ENCODE measurements at places on chromosomes 1 and 21. TPM values are rescaled to one million over a fixed set of nuclear protein-coding genes. Genes with fewer than 3 reads are reported as not detected.
A peak's percentile ranks its signal among the peaks of the same experiment; 100 is the strongest.

Gene UTS2
- total RNA-seq: not detected

Gene CYP4A22
- total RNA-seq: not detected

Gene NECTIN4
- not detected for total RNA-seq

Gene S100A7
- total RNA-seq: not detected

Gene FAF1
- total RNA-seq: 48.2 TPM

- no peaks in the 10 kb centered on the region for H3K27me3 ChIP-seq
- no peaks in the 10 kb centered on the region for H3K36me3 ChIP-seq
- peak within 1 kb of the TSS; percentile 92 for H3K4me3 ChIP-seq
- no peak for DNase-seq
- H3K27ac ChIP-seq: peak within 1 kb of the TSS; percentile 86
- H3K4me1 ChIP-seq: peaks cover 50% of the 10 kb centered on the region
These were observed at the start of gene HDGF for GRCh38 chr1:156751451-156751756. TSS of gene HDGF (minus strand) at chr1:156751675. CDS start at chr1:156751429, 246 bp downstream.

DNA sequence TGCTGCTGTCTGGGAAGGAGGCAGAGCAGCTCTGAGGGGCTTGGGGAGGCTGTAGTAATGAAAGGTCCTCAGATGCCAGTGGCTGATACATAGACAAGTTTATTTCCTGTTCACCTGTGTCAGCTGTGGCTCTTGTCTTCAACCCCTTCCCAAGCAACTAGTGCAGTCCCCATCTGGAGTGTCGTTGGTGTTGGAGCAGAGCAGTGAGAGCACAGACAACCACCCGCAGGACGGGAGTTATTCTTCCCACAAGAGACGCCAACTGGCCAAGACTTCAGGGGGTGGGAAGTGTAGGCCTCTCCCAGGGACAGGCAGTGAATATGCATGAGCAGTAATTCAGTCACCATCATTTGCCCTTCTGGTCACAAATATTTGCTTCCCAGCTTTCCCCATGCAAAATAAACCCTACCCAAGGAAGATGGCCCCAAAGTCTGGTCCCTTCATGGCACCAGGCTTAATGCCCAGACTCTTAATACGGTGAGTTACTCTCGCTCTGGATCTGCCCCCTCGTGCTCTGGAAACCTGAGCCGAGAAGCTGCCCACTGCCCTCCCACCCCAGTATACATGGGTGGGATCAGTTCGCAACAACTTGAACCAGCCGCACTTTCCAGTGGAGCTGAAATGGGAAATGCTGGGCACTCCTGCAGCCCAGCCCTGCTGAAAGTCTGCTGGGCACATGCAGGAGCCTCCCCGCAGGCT, 153.5 kb upstream of the COL6A1 start:
- peaks cover 19% of the 10 kb centered on the region for H3K4me1 ChIP-seq
- DNase-seq: no peak
- peaks cover 8% of the 10 kb centered on the region for H3K27me3 ChIP-seq

GRCh38 chr1:22330092-22330759, 121.4 kb upstream of the ZBTB40 start:
- no peak overlapping the region for H3K4me3 ChIP-seq
- peaks cover 7% of the 10 kb centered on the region for H3K27me3 ChIP-seq
- no peaks in the 10 kb centered on the region for H3K4me1 ChIP-seq
- H3K27ac ChIP-seq: no peak overlapping the region
- DNase-seq: no peak

DNA sequence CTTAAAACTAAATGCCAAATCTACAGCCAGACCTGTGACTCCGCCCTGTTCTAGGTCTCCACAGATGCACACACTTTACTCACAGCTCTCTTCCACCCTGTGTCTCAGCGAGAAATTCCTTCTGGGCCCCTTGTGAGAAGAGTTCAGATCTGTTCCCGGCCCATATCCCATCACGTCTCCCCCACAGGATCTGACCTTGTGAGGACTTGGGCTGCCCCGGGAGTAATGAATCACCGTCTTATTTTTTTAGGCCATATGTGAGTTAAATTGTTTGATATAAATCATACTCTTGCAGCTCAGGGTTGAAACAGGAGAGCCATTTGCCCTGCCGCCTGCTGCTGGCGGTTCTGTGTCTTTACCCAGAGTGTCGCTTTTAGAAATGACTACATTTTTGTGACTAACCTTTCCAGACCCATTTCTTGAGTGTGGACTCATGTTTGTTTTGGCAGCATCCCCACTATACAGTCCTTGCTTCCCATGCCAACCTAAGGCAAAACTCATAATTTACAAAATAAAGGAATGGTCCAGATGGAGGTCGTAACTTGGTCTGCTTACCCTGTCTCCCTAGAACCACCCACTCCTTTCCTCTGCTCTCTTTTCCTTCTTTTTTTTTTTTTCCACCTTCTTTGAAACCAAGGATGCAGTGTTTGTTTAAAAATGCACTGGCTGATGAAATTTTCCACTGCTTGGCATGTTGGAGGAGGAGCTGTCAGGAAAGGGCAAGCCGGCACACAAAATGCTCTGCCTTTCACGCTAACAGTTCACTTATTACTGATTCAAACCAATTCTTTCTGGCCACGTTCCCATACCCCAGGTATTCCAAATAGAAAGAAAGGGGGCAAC, 98.0 kb upstream of the C1orf105 start:
- no peaks in the 10 kb centered on the region for H3K27me3 ChIP-seq
- no peak overlapping the region for H3K27ac ChIP-seq
- H3K4me1 ChIP-seq: no peaks in the 10 kb centered on the region
- no peaks in the 10 kb centered on the region for H3K36me3 ChIP-seq
- DNase-seq: no peak

- H3K27me3 ChIP-seq: peaks cover 2% of the 10 kb centered on the region
- no peak overlapping the region for H3K27ac ChIP-seq
- no peaks in the 10 kb centered on the region for H3K4me1 ChIP-seq
- no peak for DNase-seq
These were observed 14.1 kb upstream of the RGS2 start for GRCh38 chr1:192794768-192795035.

GRCh38 chr1:98102345-98103030, 181.7 kb upstream of the DPYD start:
- no peak overlapping the region for H3K4me3 ChIP-seq
- H3K36me3 ChIP-seq: no peaks in the 10 kb centered on the region
- no peak overlapping the region for H3K27ac ChIP-seq

DNA sequence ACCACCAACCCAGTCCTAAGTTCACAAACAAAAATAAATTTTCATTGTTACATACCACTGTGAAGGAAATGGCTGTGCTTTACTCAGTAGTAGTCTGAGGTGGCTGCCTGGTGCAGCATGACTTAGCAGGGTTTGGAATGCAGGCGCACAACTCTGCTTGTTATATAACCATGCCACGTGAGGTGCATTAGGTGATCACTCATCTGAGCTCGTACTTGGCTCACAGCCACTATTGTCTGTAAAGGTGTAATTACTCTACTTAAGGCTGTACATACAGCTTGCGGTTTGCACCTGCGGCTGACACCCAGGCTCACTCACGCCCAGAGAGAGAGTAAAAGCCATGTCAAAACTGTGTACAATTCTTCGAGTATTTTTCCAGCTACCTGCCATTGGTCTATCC, 599.4 kb downstream of the LTN1 start:
- H3K27ac ChIP-seq: no peak overlapping the region
- peaks cover 5% of the 10 kb centered on the region for H3K27me3 ChIP-seq
- no peak overlapping the region for H3K4me3 ChIP-seq
- H3K4me1 ChIP-seq: no peaks in the 10 kb centered on the region
- DNase-seq: no peak
- H3K36me3 ChIP-seq: no peaks in the 10 kb centered on the region

GRCh38 chr1:202807451-202807925, 733 bp downstream of the KDM5B start:
- H3K36me3 ChIP-seq: no peaks in the 10 kb centered on the region
- DNase-seq: peak; percentile 39
- peaks cover 65% of the 10 kb centered on the region for H3K4me1 ChIP-seq

DNA sequence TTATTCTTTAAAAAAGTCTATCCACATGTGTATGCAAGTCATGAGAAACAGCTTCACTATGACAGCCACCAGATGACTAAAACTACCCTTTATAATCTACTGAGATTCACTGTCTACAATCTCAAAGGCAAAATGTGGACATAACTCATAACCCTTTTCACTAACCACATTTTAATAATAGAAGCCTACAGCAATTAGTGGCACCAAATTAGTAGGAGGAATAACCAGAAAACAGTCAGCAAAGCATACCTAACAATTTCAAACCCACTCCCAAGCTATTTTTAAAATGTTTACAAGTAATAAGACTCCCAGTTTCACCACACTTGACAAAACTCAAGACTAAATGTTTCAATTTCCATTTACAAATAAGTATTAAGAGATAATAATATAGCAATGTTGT, 442.9 kb downstream of the PTPRC start:
- H3K4me1 ChIP-seq: no peaks in the 10 kb centered on the region
- no peak overlapping the region for H3K27ac ChIP-seq
- no peaks in the 10 kb centered on the region for H3K27me3 ChIP-seq
- H3K36me3 ChIP-seq: no peaks in the 10 kb centered on the region
- H3K4me3 ChIP-seq: no peak overlapping the region
- DNase-seq: no peak

GRCh38 chr21:26834181-26834905, 10.9 kb downstream of the ADAMTS1 start:
- no peak for DNase-seq
- peaks cover 44% of the 10 kb centered on the region for H3K27me3 ChIP-seq
- no peak overlapping the region for H3K4me3 ChIP-seq
- peaks cover 11% of the 10 kb centered on the region for H3K4me1 ChIP-seq
- H3K27ac ChIP-seq: no peak overlapping the region

DNA sequence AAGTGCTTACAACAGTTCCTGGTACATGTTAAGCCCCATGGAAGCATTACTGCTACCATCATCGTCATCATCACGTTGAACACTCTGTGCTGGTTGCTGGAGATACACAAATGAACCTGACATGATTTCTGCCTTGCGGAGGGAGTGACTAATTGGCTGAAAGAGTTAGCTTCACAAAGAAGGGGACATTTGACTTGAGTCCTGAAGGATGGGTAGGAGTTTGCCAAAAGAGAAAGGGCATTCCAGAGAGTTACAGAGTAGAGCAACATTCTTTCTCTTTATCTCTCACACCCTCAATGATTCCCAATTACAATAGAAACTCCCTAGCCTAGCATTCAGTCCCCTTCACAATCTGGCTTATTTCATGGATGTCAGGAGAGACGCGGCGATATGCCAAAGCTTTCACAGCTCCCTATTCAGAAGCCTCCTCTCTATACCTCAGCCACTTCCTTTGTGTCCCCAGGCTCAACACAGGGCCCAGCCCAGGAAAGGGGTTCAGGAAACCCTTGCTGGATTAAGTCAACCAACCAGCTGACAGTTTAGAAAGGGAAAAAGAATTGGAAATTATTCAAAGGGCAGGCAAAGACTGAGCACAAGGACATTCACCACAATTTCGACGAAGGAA, 38.0 kb downstream of the SLC1A7 start:
- no peak for DNase-seq
- H3K27ac ChIP-seq: no peak overlapping the region
- peaks cover 4% of the 10 kb centered on the region for H3K4me1 ChIP-seq

GRCh38 chr1:226643177-226643576, 94.6 kb downstream of the STUM start:
- DNase-seq: peak; percentile 64
- peak overlapping the region; percentile 77 for H3K4me3 ChIP-seq
- H3K27ac ChIP-seq: peak overlapping the region; percentile 88
- no peaks in the 10 kb centered on the region for H3K27me3 ChIP-seq
- peaks cover 83% of the 10 kb centered on the region for H3K36me3 ChIP-seq

GRCh38 chr1:36161641-36162531, 5.9 kb downstream of the MAP7D1 start:
- peaks cover 82% of the 10 kb centered on the region for H3K4me1 ChIP-seq
- H3K4me3 ChIP-seq: peak overlapping the region; percentile 86
- peak overlapping the region; percentile 99 for H3K27ac ChIP-seq
- H3K36me3 ChIP-seq: no peaks in the 10 kb centered on the region
- peak; percentile 77 for DNase-seq
- no peaks in the 10 kb centered on the region for H3K27me3 ChIP-seq

DNA sequence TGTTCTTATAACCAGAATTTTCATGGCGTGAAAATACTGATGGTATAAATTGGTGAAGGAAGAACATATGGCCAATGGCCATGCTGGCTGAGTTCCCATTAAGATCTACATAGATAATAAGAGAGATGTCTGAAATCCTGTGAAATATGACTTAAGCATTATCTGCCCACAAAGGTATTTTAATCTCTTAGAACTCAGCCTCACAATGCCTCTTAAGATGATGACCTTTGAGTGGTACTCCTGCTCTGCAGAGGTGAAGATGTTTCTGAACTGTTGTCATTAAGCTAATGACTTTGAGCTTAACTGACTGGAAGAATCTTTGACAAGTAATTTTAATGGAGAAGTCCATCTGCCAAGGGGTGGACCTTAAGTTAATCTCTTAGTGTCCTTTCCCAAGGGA, 148.7 kb downstream of the ZNF326 start:
- peaks cover 2% of the 10 kb centered on the region for H3K27me3 ChIP-seq
- H3K36me3 ChIP-seq: no peaks in the 10 kb centered on the region
- H3K27ac ChIP-seq: no peak overlapping the region
- DNase-seq: no peak

GRCh38 chr1:169339773-169340172, 27.8 kb downstream of the NME7 start:
- DNase-seq: no peak
- H3K4me1 ChIP-seq: peaks cover 14% of the 10 kb centered on the region
- H3K36me3 ChIP-seq: peaks cover 4% of the 10 kb centered on the region
- no peak overlapping the region for H3K4me3 ChIP-seq
- no peak overlapping the region for H3K27ac ChIP-seq
- H3K27me3 ChIP-seq: no peaks in the 10 kb centered on the region

DNA sequence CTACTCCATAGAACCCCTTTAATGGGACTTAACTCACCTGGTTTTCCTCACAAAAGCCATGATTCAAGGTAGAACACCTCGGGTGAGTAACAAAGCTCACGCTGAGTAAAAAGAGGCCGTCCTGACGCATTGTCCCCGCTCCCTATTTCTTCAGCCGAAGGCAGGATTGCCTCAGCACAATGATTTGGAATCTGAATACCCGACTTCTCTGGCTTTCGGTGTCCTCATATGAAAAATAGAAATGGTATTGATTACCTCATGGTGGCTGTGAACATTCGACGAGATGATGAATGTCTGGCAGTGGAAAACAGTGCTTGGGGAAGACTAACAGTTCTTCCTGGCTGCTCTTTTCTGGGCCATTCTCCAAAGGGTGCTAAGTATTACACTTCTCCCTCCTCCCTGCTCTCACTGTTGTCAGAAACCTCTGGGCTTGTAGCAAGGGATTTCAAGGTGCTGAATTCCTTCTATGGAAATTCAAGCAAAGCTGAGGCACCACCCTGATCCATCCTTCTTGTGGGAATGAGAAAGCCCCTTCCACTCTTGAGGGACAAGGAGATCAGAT, 148.3 kb downstream of the C1orf94 start:
- H3K27ac ChIP-seq: no peak overlapping the region
- no peaks in the 10 kb centered on the region for H3K4me1 ChIP-seq
- DNase-seq: no peak

- no peaks in the 10 kb centered on the region for H3K36me3 ChIP-seq
- no peak for DNase-seq
These were observed at the start of gene KRTAP19-5 for GRCh38 chr21:30502041-30502440. TSS of gene KRTAP19-5 (minus strand) at chr21:30502141. CDS start at chr21:30502090, 51 bp downstream.

- H3K4me3 ChIP-seq: no peak overlapping the region
- H3K27ac ChIP-seq: no peak overlapping the region
- peaks cover 11% of the 10 kb centered on the region for H3K4me1 ChIP-seq
- peaks cover 31% of the 10 kb centered on the region for H3K27me3 ChIP-seq
- no peaks in the 10 kb centered on the region for H3K36me3 ChIP-seq
These were observed 2.4 kb upstream of the TMEM125 start for GRCh38 chr1:43267291-43267805.
